Right lobe of liver (tissue), 6 donors: ENCODE measurements at places on chromosomes 1 and 21.

GRCh38 chr21:38718481-38718880 is 87.2 kb upstream of the ETS2 start:
- no peak for DNase-seq

GRCh38 chr1:33008051-33008914 is 28.4 kb downstream of the AK2 start:
- no peak for DNase-seq

- no peak for DNase-seq
Measured at GRCh38 chr1:203796236-203796605, 798 bp downstream of the ZBED6 start.

DNA sequence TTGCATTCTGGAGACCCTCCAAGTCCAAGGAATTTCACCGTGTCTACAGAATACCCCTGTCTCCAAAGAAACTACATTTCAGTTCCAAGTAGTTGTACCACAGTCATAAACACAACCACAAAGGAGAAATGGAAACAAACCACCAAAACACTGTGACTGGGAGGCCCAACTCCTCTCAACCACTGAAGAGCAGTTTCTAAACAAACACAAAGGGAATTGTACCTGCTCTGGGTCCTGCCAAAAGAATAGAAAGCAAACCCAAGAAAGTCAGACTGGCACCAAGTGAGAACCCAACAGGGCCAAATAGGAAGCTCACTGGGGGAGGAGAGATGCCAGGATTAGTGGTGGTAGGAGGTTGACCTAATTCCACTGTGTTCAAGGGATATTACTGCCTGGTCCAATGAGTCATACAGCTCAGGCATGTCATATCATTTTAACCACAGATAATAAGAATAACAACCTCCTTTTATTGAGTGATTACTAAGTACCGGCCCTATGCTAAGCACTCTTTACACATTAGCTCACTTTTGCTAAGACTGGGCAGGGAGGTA is 123.9 kb upstream of the PPP2R5A start:
- DNase-seq, result no peak

GRCh38 chr21:43318841-43319781 is 107.8 kb downstream of the SIK1 start:
- peak; percentile 17 for DNase-seq

DNA sequence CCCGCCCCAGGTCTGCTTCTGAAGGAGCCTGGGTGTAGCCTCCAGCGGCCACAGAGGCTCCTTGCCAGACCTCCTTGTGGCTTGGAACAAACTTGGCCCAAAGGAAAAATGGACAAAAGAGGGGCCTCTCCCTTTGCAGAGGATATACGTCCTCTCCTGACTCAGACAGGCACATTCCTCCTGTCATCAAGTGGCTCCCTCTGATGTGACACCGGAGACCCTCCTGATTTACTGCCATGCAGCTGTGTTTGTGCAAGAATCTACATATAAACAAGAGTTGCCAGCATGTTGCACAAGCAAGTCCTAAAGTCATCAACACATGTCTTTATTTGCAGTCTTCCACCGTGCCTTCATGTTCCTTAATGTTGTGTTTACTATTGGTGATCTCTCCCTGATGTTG is 54.1 kb upstream of the F3 start:
- no peak for DNase-seq

DNA sequence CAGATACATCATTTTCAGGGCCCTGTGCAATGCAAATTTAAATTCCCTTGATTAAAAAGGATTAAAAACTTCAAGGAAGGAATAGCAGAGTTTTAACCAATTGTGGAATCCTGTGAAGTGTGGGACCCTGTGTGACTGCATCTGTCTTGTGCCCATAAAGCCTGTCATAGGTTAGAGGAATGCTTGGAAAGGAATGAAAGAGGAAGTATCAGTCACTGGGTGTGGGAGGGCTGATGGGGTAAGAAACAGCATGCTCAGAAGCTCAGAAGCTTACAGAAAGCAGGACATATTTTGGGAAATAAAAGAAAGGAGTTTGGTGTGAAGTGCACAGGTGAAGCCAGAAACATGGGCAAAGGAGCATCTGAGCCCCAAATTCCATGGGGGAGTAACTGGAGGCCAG is 150.8 kb upstream of the ETV3 start:
- no peak for DNase-seq

GRCh38 chr1:1347663-1348419 is 1.4 kb downstream of the DVL1 start:
- peak; percentile 68 for DNase-seq

DNA sequence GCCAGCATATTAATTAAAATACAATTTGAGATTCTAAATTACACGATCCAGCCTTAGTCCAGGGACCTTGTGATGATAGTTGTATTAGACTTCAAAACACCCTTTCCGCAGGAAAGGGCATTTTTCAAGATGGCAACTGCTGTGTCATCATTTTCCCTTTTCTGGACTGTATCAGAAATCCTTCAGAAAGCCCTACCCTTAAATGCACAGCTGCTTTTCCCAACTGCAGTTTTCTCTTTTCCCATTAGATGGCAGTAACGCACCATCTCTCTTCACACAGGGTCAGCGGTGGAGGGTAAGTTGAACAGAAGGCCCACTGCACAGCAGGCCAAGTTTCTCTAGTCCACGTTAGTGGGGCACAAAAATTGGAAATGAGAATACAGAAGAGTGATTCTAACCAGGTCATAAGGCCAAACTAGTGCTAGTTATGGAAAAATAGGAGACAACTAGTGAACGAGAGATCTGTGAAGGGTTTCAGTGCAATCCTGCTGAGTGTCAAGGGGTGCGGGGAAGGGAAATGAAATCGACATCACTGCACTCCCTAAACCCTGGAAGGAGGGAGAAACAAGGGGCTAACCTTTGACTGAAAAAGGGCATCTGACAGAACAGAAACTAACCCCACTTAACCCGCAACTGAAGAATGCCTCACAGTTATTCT is 22.1 kb upstream of the TDRD10 start:
- peak; percentile 56 for DNase-seq

- DNase-seq, result no peak
Measured at GRCh38 chr1:212078826-212079225, 43.3 kb downstream of the DTL start.

GRCh38 chr1:219774386-219774785 is 154.0 kb downstream of the SLC30A10 start:
- no peak for DNase-seq

DNA sequence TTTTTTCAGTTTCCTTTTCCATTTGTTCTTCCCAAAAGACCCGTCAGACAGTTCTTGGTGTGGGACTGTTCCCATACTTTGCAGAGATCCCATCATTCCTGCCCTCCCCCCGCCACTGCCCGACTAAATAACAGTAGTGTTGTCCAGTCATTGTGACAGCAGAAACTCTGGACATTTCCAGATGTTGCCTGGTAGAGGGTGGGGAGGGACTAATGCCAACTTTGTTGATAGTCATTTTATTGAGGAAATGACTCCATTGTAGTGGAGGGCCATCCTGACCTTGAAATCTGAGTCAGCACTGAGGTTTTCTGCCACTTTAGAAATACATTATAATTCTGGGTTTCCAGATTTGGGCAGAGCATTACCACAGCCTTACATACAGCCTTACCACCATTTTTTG is 85.4 kb downstream of the CEP350 start:
- DNase-seq, result no peak

DNA sequence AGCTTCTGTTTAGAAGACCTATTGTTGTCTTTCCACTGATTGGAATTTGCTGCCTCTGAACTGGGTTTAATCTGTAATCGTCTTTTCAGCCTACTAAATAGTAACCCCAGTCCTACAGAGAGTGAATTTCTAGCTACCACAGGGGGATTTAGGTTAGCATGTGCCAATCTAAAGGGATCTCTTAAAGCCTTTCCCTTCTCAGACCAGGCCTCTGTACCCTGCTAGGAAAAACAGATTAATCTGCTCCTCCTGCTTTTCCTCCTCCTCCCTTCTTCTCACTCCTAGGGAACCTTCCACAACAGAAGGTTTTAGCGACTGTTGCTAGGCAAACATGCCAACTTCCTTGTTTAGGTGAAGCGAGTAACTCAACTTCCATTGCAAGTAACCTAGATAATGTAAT is 1.3 kb upstream of the RC3H1 start:
- DNase-seq, result no peak

GRCh38 chr1:98035602-98036002 is 114.8 kb upstream of the DPYD start:
- no peak for DNase-seq

GRCh38 chr1:233662575-233663304 is 48.8 kb downstream of the KCNK1 start:
- DNase-seq, result no peak

- peak; percentile 8 for DNase-seq
Measured at GRCh38 chr1:201349092-201349491, 28.4 kb downstream of the TNNT2 start.

DNA sequence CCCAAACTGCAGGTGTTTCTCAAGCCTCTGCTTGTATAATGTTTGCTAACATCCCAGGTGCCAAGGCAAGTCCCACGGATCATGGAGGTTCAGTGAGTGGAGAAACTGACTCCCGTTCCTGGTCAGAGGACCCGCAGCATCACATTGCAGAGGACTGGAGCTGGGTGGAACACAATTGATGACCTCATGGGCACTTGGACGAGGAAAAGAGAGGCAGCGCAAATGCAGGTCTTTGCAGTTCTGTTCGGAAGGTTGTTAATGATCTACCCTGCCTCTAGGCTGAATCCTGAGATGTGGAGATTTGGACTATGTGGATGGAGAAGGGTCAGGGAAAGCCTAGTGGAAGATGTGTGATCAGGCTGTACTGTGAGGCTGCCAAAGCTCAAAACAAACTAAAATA is 192.9 kb downstream of the DUSP10 start:
- DNase-seq, result peak; percentile 85

GRCh38 chr1:117685936-117686806 is 80.3 kb downstream of the TENT5C start:
- DNase-seq, result no peak

- DNase-seq, result no peak
Measured at GRCh38 chr1:210691039-210691610, 362.4 kb downstream of the HHAT start.

GRCh38 chr1:201774983-201775344 is 54.0 kb upstream of the IPO9 start:
- no peak for DNase-seq

GRCh38 chr1:40905061-40905460 is 42.9 kb upstream of the CITED4 start:
- no peak for DNase-seq

DNA sequence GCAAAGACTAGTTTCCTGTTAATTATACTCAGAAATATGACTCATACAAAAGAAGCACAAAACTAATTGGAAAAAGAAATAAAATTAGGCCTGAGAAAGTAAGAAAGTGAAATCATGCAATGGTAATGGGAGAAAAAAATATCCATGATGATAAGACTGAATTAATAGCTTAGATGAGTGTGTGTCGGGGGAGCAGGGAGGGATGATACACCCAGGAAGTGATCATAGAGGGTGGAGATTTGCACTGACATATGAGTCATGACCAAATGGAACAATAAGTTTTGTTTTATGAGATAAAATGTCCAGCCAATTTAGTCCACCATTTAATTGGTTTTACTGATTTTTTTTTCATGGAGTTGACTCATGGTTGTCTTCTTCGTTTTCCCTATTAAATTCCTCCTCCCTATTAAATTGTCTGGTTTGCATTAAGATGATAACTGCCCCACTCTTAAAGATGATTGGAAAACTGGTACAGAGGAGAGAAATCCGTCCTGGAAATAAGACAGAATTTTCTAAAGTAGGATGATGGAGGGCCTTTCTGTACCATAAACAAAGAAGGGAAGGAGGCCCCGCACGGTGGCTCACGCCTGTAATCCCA is 111.7 kb upstream of the KCNJ6 start:
- no peak for DNase-seq

DNA sequence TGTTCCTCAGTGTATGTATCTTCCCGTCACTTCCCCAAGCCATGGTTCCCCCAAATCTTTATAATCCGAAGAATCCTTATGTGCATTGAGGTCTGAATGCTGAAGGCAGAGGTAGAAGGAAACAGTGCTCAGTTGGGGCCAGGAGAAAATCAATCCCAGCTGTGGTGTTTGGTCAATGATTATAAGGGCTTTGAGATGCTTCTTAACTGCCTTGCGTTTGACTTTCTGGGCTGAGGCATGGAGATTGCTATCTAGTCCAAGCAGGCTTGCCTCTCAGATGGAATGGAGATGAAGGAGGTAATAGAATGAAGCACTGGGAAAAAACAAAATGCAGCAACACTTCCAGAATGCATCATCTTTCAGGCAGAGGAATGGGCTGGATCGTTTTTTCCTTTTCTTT is 3.6 kb upstream of the MAP1LC3C start:
- no peak for DNase-seq

GRCh38 chr1:17920881-17921640 is 165.9 kb downstream of the ACTL8 start:
- DNase-seq, result no peak

GRCh38 chr1:31412732-31413404 is at the start of gene SERINC2:
Gene SERINC2, plus strand, starts transcription at chr1:31413213. Its CDS starts 53 bp downstream, at chr1:31413266.
- no peak for DNase-seq

- no peak for DNase-seq
Measured at GRCh38 chr1:195466639-195467038, 1141.6 kb downstream of the KCNT2 start.

GRCh38 chr1:55694310-55694801 is 479.2 kb upstream of the USP24 start:
- DNase-seq, result no peak

- DNase-seq, result no peak
Measured at GRCh38 chr1:164914208-164914607, 355.2 kb downstream of the PBX1 start.

- no peak for DNase-seq
Measured at GRCh38 chr1:90834886-90835660, 118.0 kb upstream of the BARHL2 start.

GRCh38 chr1:93729906-93730305 is 48.3 kb upstream of the BCAR3 start:
- no peak for DNase-seq
